ENCODE measurements at places on chromosomes 13 and 19. TPM values are rescaled to one million over a fixed set of nuclear protein-coding genes. Genes with fewer than 3 reads are reported as not detected.

Gene FCGBP
- total RNA-seq: 10.0 TPM

- no peak for DNase-seq
Observed at GRCh38 chr19:15191982-15192381, 8.8 kb downstream of the NOTCH3 start.

- no peak for DNase-seq
Observed at GRCh38 chr13:76837801-76838200, 48.4 kb downstream of the KCTD12 start.

GRCh38 chr13:27450921-27451471, 632 bp upstream of the MTIF3 start:
- DNase-seq: no peak

Gene CEBPA
- 24.4 TPM for total RNA-seq

GRCh38 chr13:94860981-94861407, 148.6 kb upstream of the SOX21 start:
- DNase-seq: no peak

- no peak for DNase-seq
Observed at GRCh38 chr19:14632286-14632685, 42.4 kb downstream of the ADGRE3 start.

DNA sequence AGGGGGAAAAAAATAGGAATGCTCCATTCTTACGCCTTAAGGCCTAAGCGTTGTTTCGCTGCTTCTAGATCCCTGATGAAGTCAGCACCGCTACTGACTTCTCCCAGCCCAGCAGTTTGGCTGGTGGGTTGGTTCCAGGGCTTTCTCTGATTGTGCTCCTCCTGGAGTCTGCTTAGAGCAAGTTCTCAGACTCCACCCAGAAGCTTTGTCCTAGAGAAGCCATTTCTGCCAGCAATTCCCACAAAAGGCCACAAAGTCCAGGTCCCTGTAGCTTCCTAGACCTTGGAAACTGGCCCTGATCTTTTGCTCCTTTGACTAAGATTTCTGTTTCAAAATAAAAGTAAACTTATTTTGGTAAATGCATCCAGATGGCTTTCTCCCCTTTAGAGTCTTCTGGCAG, 65.4 kb downstream of the KCTD12 start:
- DNase-seq: no peak

GRCh38 chr13:100828226-100828625, 153.6 kb upstream of the TMTC4 start:
- DNase-seq: no peak

Gene CDADC1
- 12.5 TPM for total RNA-seq

GRCh38 chr19:34926685-34927375, at the start of gene ZNF30:
Gene ZNF30 (plus strand): TSS chr19:34926903. CDS start chr19:34929948, 3,045 bp downstream.
- peak; percentile 91 for DNase-seq
